ENCODE measurements at places on chromosomes 1 and 21.

GRCh38 chr1:2257245-2257627 is 29.1 kb downstream of the SKI start:
- DNase-seq, result no peak

DNA sequence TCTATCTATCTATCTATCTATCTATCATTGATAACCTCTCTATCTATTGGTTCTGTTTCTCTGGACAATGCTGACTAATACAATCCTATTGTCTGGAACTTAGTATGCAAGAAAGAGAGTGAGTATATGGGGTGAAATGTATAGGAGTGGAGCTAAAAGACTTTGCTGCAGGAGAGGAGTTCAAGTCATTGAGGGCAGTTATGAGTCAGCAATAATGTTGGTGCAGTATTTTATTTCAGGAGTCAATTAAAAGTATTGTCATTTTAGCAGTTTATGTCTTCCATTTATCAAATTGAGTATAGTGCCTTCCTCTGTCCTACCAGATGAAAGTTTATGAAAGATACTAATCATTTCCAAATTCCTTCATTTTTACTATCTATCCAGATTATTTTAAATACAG is 55.8 kb downstream of the MAP3K7CL start:
- no peak for DNase-seq

- DNase-seq, result no peak
Observed at GRCh38 chr1:54331843-54332463, 74.2 kb downstream of the SSBP3 start.

DNA sequence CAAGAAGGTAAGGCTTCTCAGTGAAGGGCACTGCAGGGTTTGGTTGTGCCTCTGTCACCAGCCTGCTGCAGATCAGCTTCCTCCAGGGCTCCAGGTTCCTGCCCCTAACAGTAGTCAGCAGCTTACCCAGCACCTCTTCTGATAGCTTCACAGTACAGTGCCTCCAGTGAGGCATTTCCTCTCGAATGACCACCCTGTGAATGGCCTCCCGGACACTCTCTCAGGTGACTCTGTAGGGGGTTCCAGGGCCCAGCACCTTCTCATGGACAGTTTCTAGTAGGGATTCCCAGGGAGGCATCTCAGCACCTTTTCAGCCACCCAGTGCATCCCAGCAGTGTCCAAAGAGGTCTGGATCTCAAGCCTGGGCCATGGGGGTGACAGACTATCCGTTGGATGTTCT is 28.4 kb downstream of the USP48 start:
- no peak for DNase-seq

GRCh38 chr1:71660411-71660810 is 579.6 kb upstream of the ZRANB2 start:
- DNase-seq, result no peak

- DNase-seq, result no peak
Observed at GRCh38 chr1:155918660-155919059, 7.5 kb upstream of the RIT1 start.

DNA sequence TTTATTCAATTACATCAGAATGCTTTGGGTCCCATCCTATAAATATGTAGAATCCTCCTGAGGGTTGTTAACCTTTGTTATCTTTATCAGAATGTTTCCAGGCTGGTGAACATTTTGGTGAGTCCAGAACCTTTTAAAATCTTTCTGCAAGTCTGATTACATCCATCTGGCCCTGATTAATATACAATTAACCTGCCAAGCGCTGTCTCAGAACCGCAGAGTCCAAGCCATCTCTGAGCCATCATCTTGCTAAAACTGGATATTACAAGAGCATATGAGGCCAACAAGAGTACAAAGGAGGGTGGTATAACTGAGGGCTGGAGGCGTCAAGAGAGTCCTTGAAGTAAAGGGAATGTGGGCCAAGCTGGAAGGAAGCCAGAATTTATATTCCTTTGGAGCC is 88.6 kb upstream of the ZC3H11B start:
- no peak for DNase-seq

- no peak for DNase-seq
Observed at GRCh38 chr21:33886321-33886720, 29.3 kb downstream of the ATP5PO start.

GRCh38 chr1:164876398-164877116 is 317.6 kb downstream of the PBX1 start:
- DNase-seq, result no peak

GRCh38 chr1:230167419-230167852 is 100.4 kb downstream of the GALNT2 start:
- DNase-seq, result no peak

- DNase-seq, result no peak
Observed at GRCh38 chr1:54077359-54077758, 24.0 kb downstream of the TCEANC2 start.

DNA sequence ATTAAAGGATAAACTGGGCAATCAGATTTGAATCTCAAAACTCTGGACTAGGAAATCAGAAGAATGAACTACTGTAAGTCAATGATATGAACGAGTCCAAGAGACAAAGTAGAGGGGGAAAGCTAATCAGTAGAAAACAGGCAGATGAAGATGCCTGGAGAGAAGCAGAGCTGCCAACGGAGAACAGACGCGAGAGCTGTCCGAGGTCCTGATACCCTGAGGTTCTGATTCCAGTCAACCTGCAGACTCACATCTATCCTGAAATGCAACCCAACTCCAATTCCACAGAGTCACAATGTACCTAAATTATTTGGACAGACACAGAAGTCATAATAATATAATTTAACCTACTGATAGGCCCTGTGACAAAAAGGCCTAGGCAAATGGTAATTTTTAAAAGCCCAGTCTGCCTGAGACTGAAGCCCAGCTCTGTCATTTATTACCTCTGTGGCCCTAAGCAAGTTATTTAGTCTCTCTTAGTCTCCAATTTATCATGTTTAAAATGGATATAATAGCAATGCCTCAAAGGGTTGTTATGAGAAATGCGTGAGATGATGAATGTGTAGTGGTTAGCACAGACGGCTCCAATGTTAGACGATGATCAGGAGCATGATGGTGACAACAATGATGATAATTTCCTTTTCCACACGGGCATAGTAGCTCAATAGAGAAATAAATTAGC is 33.4 kb downstream of the RGS7 start:
- DNase-seq, result no peak

- no peak for DNase-seq
Observed at GRCh38 chr1:159989581-159989980, 35.5 kb upstream of the SLAMF9 start.

GRCh38 chr1:29279951-29280391 is 43.6 kb downstream of the PTPRU start:
- DNase-seq, result no peak

- DNase-seq, result no peak
Observed at GRCh38 chr1:207054491-207054890, 1.4 kb downstream of the PFKFB2 start.

GRCh38 chr1:244952280-244952933 is 88.1 kb upstream of the HNRNPU start:
- no peak for DNase-seq

GRCh38 chr1:184356891-184357290 is 29.9 kb upstream of the C1orf21 start:
- no peak for DNase-seq

- no peak for DNase-seq
Observed at GRCh38 chr1:214338212-214338611, 57.3 kb downstream of the SMYD2 start.

Data from stimulated activated CD8-positive, alpha-beta memory T cell treated with anti-CD3 and anti-CD28 coated beads, Interleukin-15, amount 100 ng/mL, for 4 hours (primary cell).